ENCODE measurements at places on chromosomes 1 and 21. TPM values are rescaled to one million over a fixed set of nuclear protein-coding genes. Genes with fewer than 3 reads are reported as not detected.
A peak's percentile ranks its signal among the peaks of the same experiment; 100 is the strongest.

DNA sequence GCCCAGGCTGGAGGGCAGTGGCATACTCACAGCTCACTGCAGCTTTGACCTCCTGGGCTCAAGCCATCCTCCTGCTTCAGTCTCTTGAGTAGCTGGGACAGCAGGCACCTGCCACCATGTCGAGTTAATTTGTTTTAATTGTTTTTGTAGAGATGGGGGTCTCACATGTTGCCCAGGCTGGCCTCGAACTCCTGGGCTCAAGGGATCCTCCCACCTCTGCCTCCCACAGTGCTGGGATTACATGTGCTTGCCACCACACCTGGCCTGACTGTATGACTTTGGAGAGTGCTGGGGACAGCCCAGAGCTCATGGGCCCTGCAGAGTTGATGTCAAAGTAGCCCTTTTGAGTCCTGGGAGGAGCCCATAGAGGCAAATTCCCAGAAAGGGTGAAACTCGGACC is 1.8 kb downstream of the OBSCN start:
- no peaks in the 10 kb centered on the region for H3K27me3 ChIP-seq
- H3K4me3 ChIP-seq = no peak overlapping the region

The PSRC1 gene
- total RNA-seq = 4.2 TPM

The SERTAD4 gene
- 5.0 TPM for total RNA-seq

DNA sequence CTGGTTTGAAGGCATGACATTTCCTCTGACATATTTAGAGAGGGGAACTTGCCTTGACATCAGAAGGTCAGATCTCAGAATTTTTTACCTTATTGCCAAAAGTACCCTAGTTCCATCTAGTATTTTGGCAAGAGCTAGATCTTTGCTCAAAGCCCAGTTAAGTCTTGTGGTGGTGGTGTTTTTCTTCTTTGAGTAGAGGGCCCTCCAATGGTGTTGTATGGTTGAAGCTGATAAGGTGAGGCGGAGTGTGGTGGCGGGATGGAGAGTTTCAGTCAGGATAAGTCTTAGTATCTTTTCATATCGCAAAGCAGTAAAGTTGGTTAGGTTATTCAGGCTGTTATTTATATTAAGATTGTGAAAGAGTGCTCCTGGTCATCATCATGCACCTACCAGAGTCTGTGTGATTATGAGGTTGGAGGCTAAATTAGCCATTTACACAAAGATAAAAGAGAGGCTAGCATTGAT is 20.1 kb upstream of the MACF1 start:
- no peaks in the 10 kb centered on the region for H3K27me3 ChIP-seq
- no peak for DNase-seq

DNA sequence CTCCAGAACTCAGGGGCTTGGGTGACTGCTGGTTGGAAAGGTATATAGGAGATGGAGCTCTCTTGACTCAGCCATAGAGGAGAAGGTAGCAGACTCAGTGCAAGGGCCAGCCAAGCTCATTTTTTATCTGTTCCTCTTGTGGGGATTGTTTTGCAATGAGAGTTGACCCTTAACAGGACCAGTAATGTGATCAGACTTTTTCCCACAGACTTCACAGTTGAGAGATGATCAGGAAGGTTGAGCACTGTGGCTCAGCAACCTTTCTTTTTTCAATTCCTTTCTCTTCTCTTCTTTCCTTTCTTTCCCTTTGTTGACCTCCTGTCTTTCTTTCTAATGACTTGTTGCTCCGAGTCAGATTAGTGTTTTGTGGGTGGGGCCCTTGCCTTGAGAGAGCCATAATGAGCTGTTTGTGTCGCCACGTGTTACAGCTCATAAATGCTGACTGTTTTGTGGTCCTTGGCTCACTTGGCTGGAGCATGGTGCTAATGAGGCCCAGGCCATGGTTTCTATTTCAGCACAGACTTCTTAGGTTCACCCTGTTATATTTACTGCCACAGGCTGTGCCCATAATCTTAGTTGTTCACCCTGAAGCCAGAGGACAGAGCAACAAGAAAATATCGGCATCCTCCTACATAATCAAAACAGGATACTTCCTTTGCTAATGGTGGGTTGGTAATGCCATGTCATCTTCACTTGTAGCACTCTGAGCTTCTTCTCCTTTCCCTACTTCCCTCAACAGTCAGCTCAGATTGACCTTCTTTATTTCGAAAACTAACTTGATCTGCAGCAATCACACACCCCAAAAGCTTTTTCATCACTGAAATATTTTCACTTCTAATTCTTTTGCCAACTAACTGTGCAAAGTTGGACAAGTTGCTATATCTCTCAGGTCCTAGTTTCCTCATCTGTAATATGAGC is 13.9 kb downstream of the ADAM30 start:
- no peak overlapping the region for H3K27ac ChIP-seq
- DNase-seq = no peak
- H3K27me3 ChIP-seq = no peaks in the 10 kb centered on the region
- no peaks in the 10 kb centered on the region for H3K36me3 ChIP-seq

The TEX38 gene
- not detected for total RNA-seq

DNA sequence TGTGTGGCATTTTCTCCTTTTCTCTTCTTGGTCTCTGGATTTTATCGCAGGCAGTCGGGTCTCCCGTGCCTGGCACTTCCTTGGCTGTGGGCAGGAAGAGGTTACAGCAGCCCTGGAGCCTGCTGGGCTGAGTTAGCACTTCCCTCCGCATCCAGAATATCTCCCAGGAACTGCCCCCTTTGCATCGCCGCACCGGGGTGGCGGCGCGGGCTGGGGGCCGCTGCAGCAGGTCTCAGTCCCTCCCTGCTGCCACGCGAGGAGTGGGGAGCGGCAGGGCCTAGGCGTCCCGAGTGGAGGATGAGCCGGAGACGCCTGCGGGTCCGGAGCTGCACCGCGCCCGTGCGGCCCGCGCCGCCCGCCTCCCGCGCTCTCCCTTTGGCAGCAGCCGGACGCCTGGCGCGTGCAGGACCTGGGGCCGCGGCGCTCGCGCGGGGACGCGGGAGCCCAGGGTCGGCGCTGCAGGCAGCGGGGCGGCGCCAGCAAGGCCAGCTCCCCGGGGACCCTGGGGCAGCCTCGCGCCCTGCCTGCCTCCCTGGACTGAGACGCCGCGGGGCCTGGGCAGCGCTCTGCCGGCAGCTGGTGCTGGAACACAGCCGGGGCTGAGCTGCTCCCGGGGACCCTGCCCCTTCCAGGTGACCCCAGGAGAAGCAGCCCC is 192.8 kb downstream of the PRDM2 start:
- H3K27me3 ChIP-seq = peaks cover 17% of the 10 kb centered on the region
- H3K36me3 ChIP-seq = no peaks in the 10 kb centered on the region
- no peak for DNase-seq
- no peak overlapping the region for H3K27ac ChIP-seq
- no peaks in the 10 kb centered on the region for H3K4me1 ChIP-seq
- H3K4me3 ChIP-seq = peak overlapping the region; percentile 31

- DNase-seq = no peak
- H3K27me3 ChIP-seq = no peaks in the 10 kb centered on the region
- H3K4me1 ChIP-seq = no peaks in the 10 kb centered on the region
Measured at GRCh38 chr1:45884700-45885099, 81.3 kb downstream of the MAST2 start.
